ENCODE measurements at places on chromosomes 2 and 18.

GRCh38 chr2:58870704-58871103, 629.6 kb upstream of the FANCL start:
- no peak for DNase-seq

DNA sequence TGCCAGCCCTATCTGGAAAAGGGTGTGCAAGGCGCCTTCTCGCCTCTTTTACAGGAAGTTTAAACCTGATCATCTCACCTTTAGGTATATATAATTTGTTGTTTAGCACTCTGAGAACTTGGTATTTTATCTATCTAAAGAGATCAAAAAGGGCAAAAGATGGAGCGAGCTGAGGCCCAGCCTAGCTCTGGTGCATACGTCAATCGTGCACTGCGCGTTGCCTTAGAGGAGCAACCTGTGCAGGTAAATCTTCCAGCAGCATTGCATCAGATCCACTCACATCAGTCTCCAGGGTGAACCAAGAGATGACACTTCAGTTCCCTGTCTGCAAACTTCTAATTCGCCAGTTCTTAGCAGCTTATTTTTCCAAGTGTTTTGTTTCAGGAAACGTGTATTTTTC, 15.4 kb downstream of the BCL11A start:
- no peak for DNase-seq

- DNase-seq, result no peak
Measured at GRCh38 chr2:8479298-8479697, 202.6 kb upstream of the ID2 start.

- no peak for DNase-seq
Measured at GRCh38 chr2:226671141-226671676, 128.4 kb downstream of the IRS1 start.

GRCh38 chr2:177254433-177255226, 9.9 kb downstream of the NFE2L2 start:
- no peak for DNase-seq

GRCh38 chr18:37175727-37176620, 347.0 kb downstream of the KIAA1328 start:
- no peak for DNase-seq

DNA sequence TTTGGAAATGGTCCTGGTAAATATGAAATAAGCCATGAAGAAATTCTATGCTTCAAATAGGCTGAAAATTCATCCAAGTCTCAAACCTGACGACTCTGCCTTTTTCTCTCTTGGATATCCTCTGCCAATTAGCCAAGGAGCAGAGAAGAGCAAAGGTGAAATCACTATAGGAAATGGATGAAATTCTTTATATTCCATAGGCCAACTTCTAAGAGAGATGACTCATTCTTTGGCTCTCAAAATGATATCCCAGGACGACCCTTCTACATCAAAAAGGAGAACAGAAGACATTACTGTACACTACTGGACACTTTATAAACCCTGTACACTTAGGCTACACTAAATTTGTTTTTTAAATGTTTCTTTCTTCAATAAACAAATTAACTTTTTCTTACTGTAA, 22.7 kb downstream of the PDE1A start:
- DNase-seq, result no peak

GRCh38 chr2:141554810-141555209, 576.0 kb downstream of the LRP1B start:
- no peak for DNase-seq

DNA sequence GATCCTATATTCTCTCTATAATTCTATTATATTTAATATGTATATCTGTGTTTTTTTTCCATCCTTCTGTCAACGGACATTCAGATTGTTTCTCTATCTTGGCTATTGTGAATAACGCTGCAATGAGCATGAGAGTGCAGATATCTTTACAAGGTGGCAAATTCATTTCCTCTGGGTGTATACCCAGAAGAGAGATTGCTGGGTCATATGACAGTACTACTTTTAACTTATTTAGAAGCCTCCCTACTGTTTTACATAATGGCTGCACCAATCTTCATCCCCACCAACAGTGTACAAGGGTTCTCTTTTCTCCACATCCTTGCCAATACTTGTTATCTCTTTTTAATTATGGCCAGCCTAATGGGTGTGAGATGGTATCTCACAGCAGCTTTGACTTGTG, 66.5 kb downstream of the TSPYL6 start:
- DNase-seq, result no peak

DNA sequence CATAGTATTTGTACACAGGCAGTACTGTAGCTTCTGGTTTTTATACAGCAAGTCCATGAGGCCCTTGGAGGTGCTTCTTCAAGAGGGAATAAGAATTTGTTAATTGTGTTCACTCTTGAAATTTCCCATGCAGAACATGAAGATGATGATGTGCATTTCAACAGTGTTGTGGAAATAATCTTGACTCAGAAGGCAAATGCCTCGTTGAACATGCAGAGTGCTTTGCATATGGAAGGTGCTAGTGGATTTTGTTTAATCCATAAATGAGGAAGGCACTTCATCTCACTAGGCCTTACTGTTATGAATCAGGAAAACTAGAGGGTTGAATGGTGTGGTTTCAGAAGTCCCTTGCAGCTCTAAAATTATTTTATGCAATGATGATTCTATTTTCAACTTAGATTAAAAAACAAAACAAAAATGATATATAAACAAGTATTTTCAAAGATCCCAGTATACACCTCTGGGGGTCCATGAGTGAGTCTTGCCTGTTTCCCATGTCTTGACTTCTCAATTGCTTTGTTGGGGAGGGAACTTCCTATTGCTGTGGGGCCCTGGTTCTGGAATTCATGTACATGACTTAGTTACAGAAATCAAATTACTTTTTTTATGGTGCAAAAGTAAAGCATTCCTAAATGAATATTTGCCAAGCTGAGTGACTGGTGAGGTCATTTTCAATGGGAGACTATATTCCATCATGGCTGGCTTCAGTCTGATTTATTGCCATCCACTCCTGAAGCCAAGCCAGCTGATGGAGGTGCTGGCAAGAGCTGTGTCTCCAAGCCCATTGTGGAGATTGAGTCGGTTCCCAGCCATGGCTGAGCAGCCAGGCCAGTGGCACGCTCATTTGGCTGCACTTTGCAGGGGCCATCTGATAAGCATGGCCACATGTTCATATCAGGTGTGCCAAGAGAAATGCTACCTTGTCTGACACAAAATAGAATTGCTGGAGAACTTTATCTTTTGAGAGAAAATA, 56.5 kb downstream of the MGAT5 start:
- DNase-seq, result no peak

GRCh38 chr18:76137216-76137615, 357.8 kb downstream of the ZNF516 start:
- no peak for DNase-seq

- DNase-seq, result peak; percentile 26
Measured at GRCh38 chr2:3198119-3198518, 179.5 kb downstream of the EIPR1 start.

DNA sequence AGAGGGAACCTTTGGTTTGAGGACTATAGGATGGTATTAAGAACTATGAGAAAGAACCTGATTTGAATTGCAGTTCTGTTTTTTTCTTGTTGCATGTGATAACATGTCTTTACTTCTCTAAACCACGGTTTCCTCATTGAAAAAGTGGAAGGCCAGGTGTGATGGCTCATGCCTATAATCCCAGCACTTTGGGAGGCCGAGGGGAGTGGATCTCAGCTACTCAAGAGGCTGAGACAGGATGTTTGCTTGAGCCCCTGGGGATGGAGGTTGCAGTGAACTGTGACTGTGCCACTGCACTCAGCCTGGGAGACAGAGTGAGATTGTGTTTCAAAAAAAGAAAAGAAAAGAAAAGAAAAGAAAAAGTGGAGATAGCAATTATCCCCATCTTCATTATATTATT, 32.3 kb downstream of the SCN9A start:
- DNase-seq, result no peak

- no peak for DNase-seq
Measured at GRCh38 chr2:196181484-196181883, 10.1 kb upstream of the STK17B start.

- DNase-seq, result no peak
Measured at GRCh38 chr18:4358618-4359017, 96.5 kb downstream of the DLGAP1 start.

DNA sequence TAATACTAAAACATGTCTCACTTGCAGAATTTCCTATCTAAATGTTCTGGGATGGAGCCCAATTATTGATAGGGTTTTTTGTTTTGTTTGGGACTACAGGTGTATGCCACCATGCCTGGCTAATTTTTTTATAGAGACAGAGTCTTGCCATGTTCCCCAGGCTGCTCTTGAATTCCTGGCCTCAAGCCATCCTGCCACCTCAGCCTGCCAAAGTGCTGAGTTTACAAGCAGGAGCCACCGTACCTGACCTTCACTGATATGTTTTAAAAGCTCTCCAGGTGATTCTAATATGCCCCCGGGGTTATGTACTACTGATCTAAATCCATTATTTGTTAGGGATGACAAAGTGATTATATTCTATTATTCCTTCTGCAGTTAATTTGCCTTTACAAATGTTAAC, 2.2 kb downstream of the ELAC1 start:
- no peak for DNase-seq

DNA sequence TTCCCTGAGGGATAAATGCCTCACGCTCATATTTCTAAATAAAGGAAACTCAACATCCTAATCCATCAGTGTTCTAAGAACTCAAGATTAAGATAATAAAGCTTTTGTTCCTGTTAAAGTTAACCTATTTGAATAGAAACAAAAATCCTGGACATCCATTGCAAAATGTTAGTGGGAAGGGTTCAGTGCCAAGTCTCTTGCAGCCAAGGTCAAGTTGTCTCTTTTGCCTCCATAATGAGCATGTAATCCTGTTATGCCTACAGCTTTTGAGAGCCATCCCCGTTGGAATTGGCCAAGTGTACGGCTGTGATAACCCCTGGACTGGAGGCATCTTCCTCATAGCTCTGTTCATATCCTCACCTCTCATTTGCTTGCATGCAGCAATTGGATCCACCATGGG, 51.3 kb upstream of the SLC14A1 start:
- no peak for DNase-seq

DNA sequence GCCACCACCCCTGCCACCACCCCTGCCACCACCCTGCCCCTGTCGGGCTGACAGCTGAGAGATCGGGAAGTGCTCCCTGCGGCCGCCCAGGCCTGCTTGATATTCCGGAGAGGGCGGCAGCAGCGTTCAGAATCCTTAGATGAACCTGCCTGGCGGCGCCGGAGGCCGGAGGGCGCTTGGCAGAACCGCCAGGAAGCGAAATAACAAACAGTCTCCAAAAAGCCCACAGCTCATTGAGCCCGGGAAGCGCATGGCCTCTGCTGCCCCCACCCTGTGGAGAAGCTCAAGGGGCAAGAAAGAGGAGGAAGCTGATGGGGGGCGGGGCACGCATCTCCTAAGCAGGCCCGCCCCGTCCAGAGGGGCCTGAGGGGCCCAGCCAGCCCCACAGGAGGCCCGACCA, 92.2 kb upstream of the MBOAT2 start:
- no peak for DNase-seq

DNA sequence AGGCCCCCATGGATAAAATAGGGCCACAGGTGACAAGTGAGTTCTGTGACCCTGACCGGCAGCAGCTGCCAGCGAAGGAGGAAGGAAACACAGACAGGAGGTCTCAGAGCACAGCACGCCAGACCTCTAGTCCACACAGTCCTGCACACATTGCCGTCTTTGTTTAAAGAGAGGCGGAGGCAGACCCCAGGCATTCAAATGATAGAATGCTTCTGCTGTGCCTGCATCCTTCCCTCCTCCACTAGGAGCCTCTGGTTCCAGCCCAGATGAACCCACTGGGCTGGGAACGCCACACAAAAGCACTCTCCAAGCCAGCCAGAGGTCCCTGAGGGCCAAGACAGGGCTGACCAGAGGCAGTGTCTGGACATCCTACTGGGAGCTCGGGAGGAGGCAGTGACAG, 118.7 kb downstream of the KLHL29 start:
- no peak for DNase-seq

Measured in activated CD4-positive, alpha-beta memory T cell treated with anti-CD3 and anti-CD28 coated beads, Interleukin-2, amount 10 ng/mL, durations not matched to agents 7 days and 5 days (primary cell).